ENCODE measurements at places on chromosomes 16 and 17.

DNA sequence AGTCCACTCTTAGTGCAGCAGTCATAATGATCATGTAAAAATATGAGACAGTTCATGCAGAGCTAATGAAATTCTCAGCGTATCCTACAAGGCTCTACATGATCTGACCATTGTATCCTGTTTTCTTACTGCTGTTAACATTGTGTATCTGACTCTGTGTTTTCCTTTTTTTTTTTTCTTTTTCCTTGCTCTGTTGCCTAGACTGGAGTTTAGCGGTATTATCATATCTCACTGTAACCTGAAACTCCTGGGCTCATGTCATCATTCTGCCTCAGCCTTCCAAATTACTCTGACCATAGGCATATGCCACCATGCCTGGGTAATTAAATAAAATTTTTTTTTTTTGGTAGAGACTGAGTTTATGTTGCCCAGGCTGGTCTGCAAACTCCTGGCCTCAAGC, 12.1 kb downstream of the DUS2 start:
- DNase-seq: no peak

DNA sequence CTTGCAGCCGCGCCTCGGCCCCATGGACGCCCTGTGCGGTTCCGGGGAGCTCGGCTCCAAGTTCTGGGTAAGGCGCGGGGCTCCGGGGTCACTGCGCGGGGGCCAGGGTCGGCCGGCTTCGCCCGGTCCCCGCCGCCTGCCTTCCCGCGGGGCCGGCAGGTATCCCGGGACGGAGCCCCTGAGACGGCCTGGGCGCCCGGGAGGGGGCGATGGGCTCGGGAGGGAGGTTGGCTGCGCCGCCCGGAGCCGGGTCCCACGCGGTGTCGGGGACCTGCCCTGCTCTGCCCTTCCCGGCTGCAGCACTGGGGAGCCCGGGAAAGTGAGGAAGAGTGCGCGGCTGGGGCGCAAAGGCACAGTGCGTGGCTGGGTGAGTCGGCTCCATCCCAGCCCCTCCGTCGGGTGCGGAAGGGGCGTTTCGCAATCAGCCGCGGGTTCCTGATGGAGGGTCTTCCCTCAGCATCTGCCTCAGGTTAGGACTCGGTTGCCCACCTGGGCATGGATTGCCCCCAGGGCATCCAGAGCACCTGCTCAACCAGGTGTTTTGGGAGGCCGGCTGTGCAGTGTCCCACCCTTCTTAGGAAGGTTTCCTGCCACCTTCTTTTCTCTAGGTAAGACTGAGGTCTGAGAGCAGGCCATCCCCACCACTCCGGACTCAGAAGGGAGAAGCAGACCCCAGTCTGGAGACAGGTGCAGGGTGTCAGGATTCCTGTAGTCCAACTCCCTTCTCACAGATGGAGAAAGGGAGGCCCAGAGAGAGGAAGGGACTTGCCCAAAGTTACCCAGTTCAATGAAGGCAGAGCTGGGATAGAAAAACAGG, 442 bp downstream of the ABCC3 start:
- DNase-seq: no peak

DNA sequence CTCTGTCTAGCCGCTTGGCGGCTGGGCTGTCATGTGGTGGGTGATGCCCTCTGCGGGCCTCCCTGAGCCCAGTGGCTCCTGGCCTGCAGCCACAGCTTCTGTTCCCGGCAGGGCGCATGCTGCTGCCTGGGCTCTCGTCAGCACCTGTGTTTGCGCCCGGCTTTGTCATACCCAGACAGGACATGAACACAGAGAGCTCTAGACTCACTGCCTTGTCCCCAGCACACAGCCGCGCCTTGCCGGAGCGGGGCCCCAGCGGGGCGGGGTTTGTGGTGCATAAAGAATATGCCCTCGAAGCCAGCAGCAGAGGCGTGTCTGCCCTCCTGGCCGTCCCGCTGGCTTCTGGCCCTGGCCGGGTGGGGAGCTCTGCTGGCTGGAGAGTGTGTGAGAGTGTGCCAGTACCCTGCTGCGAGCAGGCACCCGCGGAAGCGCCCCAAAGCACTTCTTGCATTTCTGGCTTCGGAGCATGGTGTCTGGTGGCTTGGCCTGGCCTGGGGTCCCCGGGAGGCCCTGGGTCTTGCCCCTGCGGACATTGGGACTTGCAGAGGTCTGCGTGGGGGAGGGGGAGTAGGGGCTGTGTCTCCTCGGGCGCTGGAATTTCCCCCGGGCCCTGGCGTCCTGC, 14.4 kb downstream of the ASPSCR1 start:
- DNase-seq: no peak

GRCh38 chr17:31493656-31494155, 102.2 kb downstream of the RAB11FIP4 start:
- DNase-seq: no peak

GRCh38 chr17:62100055-62100454, 35.0 kb upstream of the MED13 start:
- DNase-seq: no peak

GRCh38 chr17:11557727-11558452, 40.4 kb upstream of the DNAH9 start:
- no peak for DNase-seq

GRCh38 chr17:28622186-28622585, 8.2 kb upstream of the RSKR start:
- DNase-seq: no peak

GRCh38 chr17:75465039-75465438, 8.6 kb downstream of the TMEM94 start:
- DNase-seq: no peak

DNA sequence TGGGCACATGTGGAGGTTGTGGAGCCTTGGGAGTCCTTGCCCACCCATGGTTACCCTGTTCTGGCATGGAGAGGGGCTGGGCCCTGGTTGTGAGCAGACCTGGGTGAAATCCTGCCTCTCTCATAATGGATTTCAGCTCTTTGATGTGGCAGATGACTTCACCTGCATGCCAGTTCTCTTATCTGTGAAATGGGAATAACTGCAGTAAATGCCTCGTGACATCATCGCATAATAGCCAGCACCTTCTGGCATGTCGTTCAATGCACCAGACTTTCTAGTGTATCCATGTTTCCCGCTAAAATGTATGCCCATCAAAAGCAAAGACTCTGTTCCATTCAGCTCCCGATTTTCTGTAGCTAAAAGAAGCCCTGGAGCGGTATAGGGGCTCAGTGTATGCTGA, 197.6 kb downstream of the MAF start:
- no peak for DNase-seq

GRCh38 chr16:81210807-81211206, 27.7 kb upstream of the BCO1 start:
- DNase-seq: no peak

- DNase-seq: no peak
Measured at GRCh38 chr16:66717776-66718175, 21.2 kb upstream of the CMTM4 start.

DNA sequence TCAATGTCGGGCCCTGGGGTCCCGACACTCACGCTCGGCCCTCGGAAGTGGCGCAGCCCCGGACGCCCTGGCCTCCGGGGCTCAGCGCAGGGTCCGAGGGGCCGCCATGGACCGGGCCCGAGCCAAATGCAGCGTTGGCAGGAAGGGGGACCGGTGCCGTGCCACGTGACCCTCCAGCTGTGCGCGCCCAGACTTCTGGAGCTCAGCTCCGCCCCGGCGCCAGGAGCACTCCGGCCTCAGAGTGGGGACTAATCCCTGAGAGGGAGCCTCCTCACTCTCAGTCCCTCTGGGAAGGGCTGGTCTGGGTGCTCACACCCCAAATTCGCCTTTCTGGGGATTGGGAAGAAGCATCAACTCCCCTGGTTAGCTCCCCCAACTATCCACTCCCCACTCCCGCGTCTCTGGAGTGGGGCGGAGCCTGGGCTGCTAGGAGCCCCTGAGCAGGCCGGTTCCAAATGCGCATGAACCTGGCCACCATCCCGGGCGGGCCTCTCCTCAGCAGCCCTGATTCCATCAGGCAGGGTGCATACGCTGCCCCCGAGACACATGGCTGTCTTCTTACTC, at the start of gene B3GNT9:
Gene B3GNT9 (minus strand): TSS at position 166 of the 564 bp plus-strand sequence. CDS start 513 bp downstream, outside the sequence.
- DNase-seq: no peak

- no peak for DNase-seq
Measured at GRCh38 chr16:10387188-10387617, 1.3 kb downstream of the ATF7IP2 start.

DNA sequence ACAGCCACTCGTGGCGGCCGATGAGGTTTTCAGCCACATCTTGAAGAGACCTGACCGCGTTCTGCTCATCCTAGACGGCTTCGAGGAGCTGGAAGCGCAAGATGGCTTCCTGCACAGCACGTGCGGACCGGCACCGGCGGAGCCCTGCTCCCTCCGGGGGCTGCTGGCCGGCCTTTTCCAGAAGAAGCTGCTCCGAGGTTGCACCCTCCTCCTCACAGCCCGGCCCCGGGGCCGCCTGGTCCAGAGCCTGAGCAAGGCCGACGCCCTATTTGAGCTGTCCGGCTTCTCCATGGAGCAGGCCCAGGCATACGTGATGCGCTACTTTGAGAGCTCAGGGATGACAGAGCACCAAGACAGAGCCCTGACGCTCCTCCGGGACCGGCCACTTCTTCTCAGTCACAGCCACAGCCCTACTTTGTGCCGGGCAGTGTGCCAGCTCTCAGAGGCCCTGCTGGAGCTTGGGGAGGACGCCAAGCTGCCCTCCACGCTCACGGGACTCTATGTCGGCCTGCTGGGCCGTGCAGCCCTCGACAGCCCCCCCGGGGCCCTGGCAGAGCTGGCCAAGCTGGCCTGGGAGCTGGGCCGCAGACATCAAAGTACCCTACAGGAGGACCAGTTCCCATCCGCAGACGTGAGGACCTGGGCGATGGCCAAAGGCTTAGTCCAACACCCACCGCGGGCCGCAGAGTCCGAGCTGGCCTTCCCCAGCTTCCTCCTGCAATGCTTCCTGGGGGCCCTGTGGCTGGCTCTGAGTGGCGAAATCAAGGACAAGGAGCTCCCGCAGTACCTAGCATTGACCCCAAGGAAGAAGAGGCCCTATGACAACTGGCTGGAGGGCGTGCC, 30.1 kb downstream of the CIITA start:
- DNase-seq: no peak

DNA sequence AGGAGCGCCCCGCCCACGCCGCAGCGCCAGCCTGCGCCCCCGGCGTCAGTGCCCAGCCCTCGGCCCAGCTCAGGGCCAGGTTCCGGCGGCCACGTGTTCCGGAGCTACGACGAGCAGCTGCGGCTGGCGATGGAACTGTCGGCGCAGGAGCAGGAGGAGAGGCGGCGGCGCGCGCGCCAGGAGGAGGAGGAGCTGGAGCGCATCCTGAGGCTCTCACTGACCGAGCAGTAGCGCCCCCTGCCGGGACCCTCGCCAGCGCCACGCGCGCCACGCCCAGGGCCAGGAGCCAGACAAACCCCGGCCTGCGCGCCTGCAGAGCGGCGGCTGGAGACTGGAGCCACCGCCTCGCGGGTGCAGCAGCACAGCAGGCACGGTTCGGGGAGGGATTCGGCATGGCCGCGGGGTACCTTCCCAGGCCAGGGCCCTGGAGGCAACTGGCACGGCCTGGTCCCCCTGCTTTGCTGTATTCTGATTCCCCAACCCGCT, 9.3 kb downstream of the CORO6 start:
- DNase-seq: peak; percentile 91

DNA sequence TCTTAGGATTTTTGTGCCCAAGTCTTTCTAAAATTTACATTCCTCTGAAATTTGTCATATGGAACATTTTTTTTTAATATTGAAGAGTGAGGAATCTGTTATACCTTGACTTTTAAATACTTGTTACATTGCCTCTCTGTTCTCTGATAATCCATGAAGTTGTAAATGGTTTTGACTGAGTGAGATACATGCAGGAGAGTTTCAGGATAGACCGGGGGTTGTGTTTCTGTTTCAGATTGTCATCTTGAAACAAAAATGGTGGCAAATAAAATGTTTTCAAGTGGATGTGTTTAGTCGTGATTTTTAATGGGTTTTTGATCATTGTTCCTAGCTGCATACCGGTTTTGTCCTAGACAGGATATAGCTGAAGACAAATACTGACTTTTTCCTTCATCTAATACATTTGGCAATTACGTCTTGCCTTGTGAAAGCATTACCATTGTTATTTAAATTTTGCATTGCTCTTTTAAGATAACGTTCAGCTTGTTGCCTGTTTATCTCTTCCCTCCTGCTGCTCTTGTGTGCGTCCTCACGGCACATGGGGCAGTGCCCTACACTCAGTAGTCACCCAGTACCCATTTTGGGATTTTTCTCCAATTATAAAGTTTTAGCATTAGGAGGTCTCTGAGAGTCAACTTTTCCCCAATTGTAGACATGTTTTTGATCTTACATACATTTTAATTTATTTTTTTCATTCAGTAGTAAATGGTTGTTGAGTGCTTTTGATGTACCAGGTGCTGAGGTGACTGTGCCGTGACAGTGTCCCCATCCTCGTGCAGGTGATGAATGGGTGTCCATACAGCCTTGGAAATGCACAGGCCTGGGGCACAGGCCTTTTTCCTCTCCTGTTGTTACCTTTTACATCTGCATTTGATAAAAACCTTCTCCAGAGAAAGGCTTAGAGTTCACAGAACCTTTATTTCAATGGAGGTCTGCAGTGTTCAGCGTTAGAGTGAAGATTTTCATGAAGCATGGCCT, 169.9 kb downstream of the MSI2 start:
- no peak for DNase-seq

GRCh38 chr16:57807252-57807967, 5.1 kb upstream of the KIFC3 start:
- no peak for DNase-seq

GRCh38 chr17:35155246-35155645, 7.6 kb downstream of the UNC45B start:
- DNase-seq: no peak
